ENCODE measurements at places on chromosomes 1 and 21.

- no peak for DNase-seq
Measured at GRCh38 chr1:243475966-243476365, 220.1 kb downstream of the SDCCAG8 start.

- DNase-seq, result no peak
Measured at GRCh38 chr1:15557594-15557993, 27.3 kb downstream of the AGMAT start.

DNA sequence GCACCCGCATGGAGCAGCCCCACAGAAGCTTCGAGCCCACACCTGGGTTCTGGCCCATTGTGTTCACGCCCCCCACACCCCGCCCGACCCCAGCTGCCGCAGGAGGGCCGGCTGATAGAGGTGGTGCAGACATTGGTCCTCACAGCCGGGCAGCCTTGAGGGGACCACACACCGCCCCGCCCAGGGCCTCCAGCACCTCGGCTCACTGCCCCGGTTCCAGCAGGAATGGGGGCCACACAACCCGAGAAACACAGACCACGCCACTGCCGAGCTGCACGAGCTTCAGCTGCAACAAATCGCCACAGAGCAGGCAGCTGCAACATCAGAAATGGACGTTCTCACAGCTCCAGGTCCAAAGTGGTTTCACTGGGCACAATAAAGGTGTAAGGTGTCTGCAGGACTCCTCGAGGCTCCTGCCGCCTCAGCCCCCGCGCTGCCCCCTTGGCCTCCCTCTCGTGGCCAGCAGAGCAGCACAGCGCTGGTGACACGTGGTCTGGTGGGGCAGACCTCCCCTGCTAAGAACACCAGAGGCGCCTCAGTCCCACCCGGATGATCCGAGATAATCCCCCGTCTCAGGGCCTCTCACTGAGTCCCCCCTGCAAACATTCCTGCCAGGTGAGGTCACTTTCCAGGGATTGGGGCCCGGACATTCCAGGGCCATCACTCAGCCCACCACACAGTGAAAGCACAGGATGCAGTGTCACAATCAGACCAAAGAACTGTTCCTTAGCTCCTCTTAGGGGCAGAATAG is 62.3 kb upstream of the ADARB1 start:
- DNase-seq, result no peak

- DNase-seq, result no peak
Measured at GRCh38 chr21:29601047-29601446, 302.3 kb downstream of the BACH1 start.

GRCh38 chr1:98019747-98020146 is 98.9 kb upstream of the DPYD start:
- no peak for DNase-seq

DNA sequence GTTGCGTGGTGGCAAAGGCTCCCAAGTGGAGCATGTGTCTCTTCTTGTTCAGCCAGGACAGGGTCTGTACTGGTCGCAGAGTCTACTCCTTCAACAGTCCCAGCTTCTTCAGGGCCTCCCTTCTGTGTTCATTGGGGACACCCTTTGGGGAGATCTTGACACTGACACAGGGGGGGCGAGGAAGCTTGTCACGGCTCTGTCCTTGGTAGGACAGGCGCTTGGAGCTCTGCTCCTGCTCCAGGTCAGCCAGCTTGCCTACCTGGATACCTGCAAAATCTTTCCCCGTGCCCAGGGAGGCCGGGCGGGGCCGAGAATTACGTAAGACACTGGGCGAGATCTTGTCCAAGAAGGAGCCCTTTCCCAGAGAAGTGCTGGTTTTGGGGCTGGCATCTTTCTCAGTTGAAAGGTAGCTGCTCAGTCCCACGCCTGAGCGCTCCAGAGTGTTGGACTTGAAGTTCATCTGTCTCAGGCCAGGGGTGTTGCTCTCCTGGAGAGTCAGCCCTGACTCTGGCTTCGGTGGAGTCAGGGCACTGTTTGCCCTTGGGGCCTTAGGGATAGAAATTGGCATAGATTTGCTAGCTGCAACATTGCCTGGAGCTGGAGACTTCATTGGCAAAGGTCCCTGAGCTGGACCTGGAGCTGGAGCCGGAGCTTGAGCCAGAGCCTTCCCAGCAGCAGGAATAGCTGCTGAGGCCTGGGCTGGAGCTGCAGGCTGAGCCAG is 10.5 kb downstream of the C1orf116 start:
- DNase-seq, result no peak

DNA sequence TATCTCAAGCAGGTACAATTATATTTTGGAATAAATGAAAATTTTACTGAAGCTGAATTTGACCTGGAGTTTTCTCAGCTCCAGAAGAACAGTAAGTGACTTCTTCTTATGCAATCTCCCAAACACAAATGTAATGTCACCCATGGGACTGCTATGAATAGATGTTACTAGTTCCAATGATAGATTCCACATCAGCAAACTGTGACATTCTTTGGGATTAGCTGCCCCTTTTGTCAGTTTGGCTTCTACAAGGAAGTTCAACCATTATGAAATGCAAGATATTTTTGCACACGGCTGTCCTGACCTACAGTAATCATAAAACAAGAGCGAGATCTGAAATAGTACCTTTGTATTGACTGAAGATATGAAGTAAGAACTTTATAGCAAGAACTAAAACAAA is 27.8 kb upstream of the TSNAX start:
- DNase-seq, result no peak

DNA sequence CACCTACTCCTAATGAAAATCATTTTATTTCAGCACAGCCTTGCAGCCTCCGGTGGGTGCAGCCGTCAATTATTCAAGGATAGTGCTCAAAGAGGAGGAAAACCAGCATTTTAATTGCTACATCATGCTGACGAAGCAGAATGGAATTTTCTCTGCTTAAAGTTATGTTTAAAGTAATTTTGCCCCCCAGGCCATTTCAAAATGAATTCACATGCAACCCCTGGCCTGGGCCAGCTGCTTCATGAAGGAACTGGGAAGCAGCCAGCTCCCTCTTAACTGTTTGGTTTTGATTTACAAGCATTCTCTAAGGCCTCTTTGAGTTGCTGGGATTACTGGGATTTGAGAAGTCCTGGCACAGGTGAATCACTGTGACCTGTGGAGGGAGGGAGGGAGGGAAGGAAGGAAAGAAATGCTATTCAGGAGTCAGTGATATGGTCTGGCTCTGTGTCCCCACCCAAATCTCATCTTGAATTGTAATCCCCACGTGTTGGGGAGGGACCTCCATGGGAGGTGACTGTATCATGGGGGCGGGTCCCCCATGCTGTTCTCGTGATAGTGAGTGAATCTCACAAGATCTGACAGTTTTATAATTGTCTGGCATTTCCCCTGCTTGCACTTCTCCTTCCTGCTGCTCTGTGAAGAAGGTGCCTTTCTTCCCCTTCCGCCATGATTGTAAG is 66.0 kb downstream of the PGBD5 start:
- DNase-seq, result no peak

DNA sequence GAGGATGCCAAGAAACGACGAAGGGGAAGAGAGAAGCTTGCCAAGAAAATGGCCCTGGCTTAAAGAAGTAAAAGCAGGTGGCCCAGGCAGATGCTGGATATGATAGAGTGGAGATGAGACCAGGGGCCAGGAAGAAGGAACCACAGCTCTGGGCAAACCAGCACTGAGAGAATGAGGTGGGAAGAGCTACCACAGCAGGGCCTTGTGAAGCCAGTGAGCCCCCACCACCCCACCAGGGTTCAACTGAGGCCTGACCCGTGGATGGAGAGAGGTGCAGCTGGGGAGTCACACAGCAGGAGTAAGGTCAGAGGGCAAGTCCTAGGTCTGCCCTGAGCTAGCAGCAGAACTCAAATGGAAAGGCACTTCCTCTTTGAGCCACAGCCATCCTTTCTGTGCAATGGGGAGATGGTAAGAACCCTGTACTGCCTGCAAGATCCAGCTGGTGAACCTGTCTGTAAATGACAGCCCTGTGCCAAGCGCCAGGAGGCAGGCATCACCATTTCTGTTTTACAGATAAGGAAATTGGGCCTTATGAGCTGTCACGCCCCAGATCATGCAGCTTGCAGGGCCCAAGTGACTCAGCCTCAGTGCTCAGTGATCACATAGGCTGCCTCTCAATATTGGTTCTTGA is 8.5 kb downstream of the SH3BGRL3 start:
- no peak for DNase-seq

DNA sequence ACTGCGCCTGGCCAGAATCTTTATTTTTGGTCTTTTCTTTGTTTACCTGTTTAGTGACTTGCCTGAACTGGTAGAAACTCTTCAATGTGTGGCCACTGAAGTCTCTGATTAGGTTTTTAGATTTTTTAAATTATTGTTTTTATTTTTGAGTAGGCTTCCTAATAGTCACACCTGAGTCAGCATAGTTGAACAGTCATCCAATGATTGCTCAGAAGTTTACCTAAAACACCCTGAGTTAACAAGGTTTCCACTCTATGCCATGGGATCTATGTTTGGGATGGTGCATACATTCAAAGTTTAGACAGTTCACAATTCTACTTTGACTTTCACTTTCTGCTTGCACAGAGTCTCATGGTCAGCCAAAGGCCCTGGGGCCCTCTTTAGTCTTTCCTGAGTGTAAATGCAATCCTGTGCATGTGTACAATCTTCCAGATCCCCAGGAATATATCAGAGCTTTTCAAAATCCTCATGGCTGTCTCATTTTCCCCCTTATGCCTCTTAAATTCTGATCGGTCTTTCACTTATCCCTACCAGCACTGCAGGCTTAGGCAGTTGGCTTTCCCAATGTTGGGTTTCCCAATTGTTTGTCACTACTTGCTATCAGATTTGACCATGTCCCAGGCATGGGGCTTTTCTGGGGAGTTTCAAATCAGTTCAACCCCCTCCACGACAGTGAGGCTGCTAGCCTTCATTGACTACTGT is 114.4 kb upstream of the RAB3GAP2 start:
- no peak for DNase-seq

DNA sequence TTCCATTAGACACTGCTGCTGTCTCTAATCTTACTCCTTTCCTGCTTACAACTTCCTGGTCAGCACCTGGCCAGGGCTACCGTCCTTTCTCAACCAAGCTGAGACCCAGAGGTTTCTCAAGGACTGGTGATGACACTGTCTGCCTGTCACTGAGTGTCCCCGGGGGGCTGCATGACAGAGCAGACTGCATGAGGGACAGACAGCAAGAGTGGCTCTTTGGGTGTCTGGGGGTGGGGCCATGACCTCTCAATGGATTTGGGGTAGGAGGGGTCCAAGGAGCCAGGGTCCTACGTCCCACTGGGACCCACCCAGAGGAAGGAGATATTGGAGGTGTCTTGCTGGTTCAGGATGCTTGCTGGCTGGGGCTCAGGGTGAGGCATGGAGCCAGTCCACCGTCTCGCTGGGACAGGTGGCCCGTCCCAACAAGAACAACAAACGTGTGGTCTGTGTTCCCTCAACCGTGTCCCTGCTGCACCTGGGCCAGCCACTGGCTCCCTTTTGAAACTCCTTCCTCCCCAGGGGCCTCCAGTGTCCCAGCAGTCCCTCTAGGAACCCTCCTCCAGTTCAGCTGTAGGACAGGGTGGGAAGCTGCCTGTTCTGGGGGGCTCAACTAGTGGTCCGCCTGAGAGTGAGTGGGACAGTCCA is 344.6 kb upstream of the AJAP1 start:
- peak; percentile 32 for DNase-seq

DNA sequence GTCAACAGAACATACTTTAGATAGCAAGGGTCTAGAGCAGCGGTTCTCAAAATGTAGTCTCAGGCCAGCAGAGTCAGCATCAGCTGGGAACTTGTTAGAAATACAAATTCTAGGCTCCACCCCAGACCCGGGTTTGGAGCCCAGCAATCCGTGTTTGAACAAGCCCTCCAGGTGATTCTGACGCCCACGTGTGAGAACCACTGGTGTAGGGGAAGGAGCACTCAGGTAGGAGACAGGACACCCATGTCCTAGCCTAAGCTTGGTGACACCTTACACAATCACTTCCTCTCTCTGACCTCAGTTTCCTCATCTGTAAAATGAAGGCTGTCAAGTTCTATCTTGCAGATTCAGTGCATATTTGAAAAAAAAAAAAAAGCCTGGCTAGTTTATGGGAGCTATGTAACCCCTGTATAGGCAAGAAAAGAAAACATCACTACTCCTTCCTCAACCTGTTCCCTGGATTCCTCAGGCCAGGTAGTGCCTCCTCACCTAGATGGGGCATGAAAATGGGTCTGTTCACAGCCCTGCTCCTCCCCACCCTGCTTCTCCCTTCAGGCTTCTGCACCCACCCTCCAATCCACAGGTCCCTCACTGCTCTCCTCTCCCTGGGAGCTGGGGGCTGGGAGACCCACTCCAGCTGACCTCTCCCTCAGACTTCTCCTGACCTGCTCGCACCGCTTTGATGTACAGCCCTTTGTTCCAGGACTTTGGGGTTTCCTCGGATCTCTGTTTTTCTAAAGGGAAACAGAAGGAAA is 7.1 kb upstream of the PHLDA3 start:
- DNase-seq, result no peak

GRCh38 chr1:15953294-15953771 is 22.6 kb downstream of the ZBTB17 start:
- no peak for DNase-seq

DNA sequence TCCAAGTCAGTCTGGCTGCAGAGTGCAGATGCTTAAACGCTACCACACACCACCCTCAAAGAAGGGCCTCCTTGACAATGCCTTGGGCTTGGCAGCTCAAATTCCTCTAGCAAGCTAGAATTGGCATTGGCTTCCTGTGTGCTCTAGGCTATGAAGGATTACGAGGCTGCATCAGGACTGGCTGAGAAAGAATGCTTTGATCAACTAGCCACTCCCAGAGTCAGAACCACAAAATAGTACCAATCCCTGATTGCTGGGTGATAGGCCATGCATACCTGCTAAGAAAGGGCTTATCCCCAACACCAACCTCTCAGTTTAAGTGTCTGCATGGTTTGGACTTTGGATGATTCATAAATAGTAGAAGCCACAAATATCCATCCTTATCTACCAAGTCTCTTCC is 504.9 kb downstream of the OMA1 start:
- no peak for DNase-seq

GRCh38 chr1:61591351-61591750 is 133.6 kb downstream of the TM2D1 start:
- no peak for DNase-seq

DNA sequence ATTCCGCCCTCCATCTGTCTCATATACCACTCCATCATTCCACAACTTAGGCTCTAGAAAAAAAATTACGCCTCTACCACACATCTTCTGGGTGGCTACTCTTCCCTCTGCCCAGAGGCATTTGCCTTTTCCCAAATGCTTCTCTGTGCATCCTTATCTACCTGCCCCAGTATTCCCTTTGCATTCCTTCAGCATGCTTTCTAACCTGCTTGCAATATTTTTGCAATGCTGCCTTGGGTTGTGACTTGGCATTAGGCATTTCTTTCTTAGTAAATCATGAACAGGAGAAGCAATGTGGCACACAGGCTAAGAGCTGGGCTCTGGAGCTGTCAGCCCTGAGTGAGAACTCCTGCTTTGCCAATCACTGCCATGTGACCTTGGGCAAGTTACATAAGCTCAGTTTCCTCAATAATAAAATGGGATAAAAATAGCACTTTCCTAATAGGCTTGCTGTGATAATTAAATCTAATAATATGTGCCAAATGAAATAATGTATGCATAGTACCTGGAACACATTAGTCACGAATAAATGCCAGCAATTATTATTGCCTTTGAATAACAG is 276.0 kb downstream of the ASTN1 start:
- no peak for DNase-seq

GRCh38 chr1:205262731-205263171 is 35.0 kb downstream of the TMCC2 start:
- no peak for DNase-seq
